ENCODE measurements at places on chromosomes 7 and 10. TPM values are rescaled to one million over a fixed set of nuclear protein-coding genes. Genes with fewer than 3 reads are reported as not detected.

GRCh38 chr10:129968853-129969183 lies 4.7 kb upstream of the EBF3 start:
- DNase-seq = peak; percentile 79

GRCh38 chr10:89307269-89307577 lies 5.4 kb downstream of the IFIT2 start:
- no peak for DNase-seq

- DNase-seq = no peak
Measured at GRCh38 chr7:69751026-69751425, 152.8 kb downstream of the AUTS2 start.

DNA sequence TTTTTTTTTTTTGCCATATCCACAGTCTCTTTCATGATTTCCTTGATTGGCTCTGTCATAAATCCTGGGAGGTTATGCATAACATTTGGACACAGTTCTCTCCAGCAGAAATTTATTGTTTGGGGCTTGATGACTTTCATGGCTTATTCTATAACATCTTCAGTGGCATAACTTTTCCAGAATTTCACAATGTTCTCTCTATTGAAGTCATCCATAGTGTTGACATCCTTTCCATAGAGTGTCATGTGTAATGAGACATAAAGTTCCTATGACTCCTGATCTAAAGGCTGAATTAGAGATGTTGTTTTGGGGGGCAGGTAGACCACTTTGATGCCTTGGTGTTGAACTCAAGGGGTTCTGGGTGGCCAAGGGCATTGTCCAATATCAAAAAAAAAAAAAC lies 36.7 kb upstream of the STK17A start:
- DNase-seq = no peak

DNA sequence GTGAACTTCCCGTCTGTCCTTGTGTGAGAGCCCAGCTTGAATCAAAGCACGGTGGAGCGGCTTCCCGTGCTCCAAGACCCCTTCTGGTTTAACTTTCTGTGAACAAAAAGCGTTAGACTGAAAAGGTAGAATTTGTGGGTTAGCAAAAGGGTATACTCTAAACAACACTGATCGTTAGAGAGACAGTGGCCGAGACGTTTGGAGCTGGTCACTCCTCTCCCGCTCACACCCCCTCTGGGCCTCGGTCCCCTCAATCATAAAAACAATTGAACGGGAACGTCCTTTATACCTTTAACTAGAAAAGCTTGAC lies 502 bp downstream of the PRKRIP1 start:
- DNase-seq = no peak

GRCh38 chr7:137927386-137927785 lies 74.5 kb downstream of the CREB3L2 start:
- no peak for DNase-seq

DNA sequence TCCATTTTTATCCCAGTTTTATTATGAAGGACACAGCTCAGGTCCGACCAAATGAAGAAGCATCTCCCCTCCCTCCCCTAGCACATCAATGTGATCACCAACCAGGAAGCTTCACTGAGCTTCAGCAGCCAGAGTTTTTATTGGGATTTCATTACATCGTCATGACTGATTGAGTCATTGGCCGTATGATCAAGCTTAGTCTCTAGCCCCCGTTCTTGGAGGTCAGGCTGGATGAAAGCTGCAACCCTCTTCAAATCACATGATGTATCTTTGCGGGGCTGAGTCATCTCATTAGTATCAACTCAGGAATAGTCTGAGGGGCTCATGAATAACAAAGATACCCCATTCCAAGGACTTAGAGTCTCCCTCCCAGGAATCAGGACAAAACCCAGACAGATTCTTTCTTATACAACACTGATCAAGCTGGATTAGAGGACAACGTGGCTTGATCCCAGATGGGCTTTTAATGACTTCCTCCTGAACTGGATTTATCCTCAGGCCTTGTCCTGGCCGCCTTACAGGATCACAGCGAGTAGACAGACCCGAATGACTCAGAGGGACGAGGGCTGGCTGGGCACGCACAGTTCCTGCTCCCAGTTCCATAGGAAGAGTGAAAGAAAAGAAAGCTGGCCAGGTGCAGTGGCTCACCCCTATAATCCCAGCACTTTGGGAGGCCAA lies 14.5 kb downstream of the LIMK1 start:
- peak; percentile 72 for DNase-seq

DNA sequence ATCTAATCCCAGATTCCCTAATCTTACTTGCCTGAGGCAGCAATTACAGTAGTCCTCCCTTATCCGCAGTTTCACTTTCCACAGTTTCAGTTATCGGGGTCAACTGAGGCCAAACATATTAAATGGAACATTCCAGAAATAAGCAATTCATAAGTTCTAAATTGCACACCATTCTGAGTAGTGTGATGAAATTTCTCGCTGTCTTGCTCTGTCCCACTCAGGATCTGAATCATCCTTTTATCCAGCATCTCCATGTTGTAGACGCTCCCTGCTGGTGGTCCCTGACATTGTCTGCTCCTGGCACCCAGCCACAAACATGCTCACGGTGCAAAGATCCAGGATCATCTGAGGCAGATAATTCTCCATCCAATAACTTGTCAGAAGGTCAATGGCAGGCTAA lies 128.7 kb upstream of the CXCL12 start:
- DNase-seq = peak; percentile 30

GRCh38 chr10:85919491-85920021 lies 447.0 kb downstream of the GRID1 start:
- no peak for DNase-seq

GRCh38 chr7:1274876-1275375 lies 42.3 kb downstream of the UNCX start:
- DNase-seq = peak; percentile 4

DNA sequence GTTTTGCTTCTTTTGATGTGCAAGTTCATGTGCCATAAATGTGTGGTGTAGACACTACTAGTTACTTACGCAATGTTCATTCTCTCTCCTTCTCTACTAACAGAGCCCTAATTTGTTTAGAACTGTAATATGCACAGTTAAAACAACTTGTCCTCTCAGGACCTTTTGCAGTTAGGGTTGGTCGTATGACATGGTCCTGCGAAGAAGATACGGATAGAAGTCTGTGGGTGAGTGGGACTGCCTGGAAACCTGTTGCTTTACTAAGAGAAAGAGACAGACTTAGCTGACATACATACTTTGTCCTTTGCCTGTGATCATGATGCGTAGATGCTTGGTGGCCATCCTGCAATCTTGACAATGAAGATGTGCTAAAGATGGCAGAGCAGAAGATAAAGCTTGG lies 51.1 kb downstream of the PRPF18 start:
- no peak for DNase-seq

DNA sequence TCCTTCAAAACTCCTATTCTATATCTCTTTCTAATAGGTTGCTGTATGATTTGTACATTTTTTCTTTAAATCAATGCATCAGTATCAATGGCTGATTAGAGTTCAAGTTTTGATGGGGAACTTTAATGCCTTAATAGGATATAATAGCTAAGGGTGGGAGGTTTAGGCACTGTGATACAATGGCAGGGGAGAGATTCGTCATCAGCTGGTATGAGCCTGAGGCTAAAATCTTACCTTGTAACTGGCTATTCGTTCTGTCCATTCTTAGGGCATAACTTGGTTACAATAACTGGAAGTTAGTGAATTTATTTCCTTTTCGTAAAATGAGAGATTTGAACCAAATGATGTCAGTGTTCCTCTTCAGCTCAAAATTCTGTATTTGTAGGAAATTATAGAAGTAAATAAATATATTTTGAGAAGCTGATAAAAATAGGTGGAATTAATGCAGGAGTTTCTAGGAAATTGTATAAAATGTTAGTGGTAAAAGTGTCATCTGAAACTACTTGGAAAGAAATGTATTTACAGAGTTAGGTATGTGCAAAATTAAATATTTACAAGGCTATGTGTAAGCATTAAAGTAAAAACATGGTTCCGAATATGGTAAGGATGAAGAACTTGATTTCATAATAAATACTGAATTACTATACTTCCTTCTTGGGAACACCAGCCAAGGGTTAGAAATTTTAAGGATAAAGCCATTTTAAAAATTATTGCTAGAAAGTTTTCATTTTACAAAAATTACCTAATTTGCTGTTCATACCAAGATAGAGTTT lies 27.5 kb upstream of the NAMPT start:
- no peak for DNase-seq

DNA sequence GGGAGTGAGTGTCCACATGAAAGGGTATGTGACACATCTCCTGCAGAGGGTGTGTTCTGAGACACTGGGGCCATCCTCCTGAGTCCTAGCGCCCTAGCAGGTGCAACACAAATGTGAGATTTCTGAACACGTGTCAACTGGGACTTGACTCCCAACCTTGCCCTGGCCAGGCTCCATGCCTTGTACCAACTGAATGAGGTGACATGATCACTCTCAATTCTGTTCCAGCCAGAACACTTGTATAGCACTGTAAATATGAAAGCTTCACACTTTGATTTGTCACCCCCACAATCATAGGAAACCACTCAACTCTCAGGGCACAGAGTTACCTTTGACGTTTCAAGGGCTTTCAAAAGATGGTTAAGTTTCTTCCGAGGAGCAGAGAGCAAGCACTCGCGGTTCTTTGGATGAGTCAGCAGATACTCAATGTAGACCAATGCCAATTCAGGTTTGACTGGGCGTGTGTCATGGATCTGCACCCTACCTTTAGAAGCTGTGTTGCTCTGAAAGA lies 48.6 kb downstream of the NCAPG2 start:
- DNase-seq = no peak

DNA sequence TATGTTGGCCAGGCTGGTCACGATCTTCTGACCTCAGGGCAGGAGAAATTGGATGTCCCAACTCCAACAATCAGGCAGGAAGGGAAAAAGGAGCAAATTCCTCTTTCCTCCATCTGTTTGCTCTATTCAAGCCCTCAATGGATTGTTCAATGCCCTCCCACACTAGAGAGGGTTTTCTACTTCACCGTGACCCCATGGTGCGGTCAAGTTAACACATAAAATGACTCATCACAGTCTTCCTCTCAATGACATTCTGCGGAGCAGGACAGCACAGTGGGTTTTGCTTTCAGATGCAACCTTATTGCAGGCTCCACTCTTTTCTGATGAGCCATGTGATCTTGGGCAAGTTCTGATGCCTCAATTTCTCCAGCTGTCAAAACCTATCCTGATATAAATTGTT lies 364.9 kb downstream of the ANKRD30A start:
- no peak for DNase-seq

DNA sequence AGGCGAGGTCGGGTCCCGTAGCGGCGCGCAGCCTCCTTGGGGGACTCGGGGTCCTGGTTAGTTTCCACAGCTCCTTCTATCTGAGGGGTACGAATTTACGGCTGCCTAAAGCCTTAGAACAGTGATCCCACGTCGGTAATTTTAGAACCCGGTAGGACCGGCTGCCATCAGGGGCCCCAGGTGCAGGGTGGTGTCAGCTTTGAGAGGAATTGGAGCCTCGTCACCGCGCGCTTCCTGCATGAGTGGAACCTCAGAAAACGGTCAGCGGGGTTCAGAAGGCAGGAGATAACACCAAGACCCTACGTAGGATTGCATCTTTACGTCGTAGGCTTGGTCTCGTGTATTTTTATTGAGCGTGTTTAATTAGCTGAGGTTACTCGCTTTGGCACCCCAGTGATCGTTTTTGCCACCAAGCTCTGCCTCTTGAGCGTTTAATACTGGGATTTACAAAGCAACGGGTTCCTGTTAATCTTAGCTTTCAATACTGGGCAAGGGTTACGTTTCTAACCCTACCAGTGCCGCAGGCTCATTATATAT lies 443 bp downstream of the RNF32 start:
- DNase-seq = peak; percentile 62

GRCh38 chr7:73712773-73713172 lies 6.7 kb downstream of the STX1A start:
- DNase-seq = no peak

DNA sequence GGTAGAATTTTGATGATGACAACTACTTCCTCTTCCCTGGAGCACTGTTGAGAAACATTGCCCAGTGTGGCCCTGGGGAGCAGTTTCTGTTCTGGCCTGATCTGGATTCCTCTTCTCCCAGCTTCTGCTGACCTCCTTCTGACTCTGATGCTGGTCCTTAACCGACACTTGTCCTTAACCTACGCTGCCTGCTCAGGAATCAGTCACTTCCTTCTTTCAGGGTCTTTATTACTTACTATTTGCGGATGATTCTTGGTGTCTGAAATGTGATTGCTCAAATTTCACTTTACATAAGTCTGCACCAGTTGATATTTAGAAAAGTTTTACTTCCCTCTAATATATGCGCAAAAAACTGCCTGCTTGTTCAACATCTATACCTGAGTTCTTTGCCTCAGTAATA lies 164.1 kb downstream of the PTEN start:
- no peak for DNase-seq

DNA sequence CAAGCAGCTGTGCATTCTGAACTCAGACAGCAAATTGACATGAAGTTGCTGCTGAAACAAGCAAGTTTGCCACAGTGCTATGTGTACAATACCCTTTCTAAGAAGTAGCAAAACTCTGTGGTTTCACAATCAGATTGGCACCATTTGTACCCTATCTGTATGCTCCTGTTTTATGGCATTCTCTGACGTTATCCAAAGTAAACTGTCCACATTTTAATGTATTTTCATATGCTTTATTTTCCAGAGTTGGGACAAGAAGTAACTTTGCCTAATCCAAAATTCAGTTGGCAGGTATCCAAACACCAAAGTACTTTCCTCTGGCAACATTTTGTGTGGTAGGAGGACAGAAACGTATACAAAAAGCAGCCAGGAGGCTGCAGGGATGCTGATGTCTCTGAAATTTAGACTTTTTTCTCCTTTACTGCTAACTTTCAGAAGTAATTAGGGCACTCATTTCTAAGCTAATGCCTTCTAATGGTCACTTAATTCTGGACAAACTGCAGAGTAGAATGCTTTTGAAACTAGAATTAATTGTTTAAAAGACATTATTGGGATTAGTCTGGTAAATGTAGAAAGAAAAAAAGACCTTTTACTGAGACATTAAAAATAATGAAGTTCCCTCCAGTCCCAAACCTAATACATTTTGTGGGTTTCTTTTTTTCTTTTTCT lies 414.7 kb upstream of the NRP1 start:
- DNase-seq = no peak

- no peak for DNase-seq
Measured at GRCh38 chr7:91286432-91286831, 22.2 kb downstream of the FZD1 start.

GRCh38 chr7:157470701-157471131 lies 133.9 kb downstream of the DNAJB6 start:
- no peak for DNase-seq

- DNase-seq = no peak
Measured at GRCh38 chr7:133941496-133941895, 185.6 kb upstream of the LRGUK start.

SLC26A5 gene
- not detected for polyA plus RNA-seq

PDGFA gene
- 15.3 TPM for polyA plus RNA-seq

RBP4 gene
- polyA plus RNA-seq = 1.2 TPM

PARD3 gene
- polyA plus RNA-seq = 29.0 TPM

FRAT1 gene
- polyA plus RNA-seq = 1.6 TPM

GBX1 gene
- 0.07 TPM for polyA plus RNA-seq

C10orf53 gene
- not detected for polyA plus RNA-seq

ZNF467 gene
- polyA plus RNA-seq = 1.3 TPM

TFPI2 gene
- polyA plus RNA-seq = 2.4 TPM

STOX1 gene
- polyA plus RNA-seq = 1.1 TPM

SPDYE8 gene
- polyA plus RNA-seq = not detected

PHKG1 gene
- polyA plus RNA-seq = 39.2 TPM

ZNF239 gene
- 3.2 TPM for polyA plus RNA-seq

ZNF727 gene
- polyA plus RNA-seq = 0.10 TPM

GRID1 gene
- polyA plus RNA-seq = 0.22 TPM

MKI67 gene
- polyA plus RNA-seq = not detected

PRKG1 gene
- 18.0 TPM for polyA plus RNA-seq

NRF1 gene
- polyA plus RNA-seq = 9.8 TPM

CUBN gene
- 0.07 TPM for polyA plus RNA-seq

RNF133 gene
- polyA plus RNA-seq = not detected

PNLIP gene
- 0.39 TPM for polyA plus RNA-seq

VWDE gene
- not detected for polyA plus RNA-seq

PITX3 gene
- 7.6 TPM for polyA plus RNA-seq
